NCI-H2029 treated with DMSO at 0.1 percent for 48 hours (cell line): ENCODE measurements at places on chromosomes 2 and 18.
A peak's percentile ranks its signal among the peaks of the same experiment; 100 is the strongest.

GRCh38 chr2:53103679-53104078 is 663.9 kb upstream of the CHAC2 start:
- no peak for DNase-seq

GRCh38 chr18:67109535-67109934 is 407.0 kb downstream of the DSEL start:
- no peak for DNase-seq

GRCh38 chr2:172282944-172283343 is 144.4 kb upstream of the ITGA6 start:
- no peak for DNase-seq

DNA sequence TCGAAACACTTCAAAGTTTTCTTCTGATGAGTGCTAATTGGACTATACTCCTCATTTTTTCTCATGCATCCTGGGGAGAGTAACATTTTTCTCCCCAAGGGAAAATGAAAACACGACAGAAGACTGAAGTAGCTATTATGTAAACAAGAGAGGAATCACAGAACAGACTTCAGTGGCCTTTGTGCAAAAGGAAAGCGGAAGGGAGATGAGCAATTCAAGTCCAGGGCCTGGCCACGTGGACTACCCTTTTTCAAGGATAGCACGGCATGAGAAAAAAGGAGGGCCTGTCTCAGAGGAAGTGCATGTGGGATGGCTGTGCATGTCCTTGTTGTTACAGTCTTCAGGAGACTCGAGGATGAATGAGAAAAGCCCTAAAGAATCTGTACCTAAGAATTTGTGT is 43.8 kb upstream of the KCNE4 start:
- no peak for DNase-seq

GRCh38 chr2:46171411-46171953 is 125.7 kb upstream of the EPAS1 start:
- no peak for DNase-seq

- no peak for DNase-seq
Observed at GRCh38 chr2:178836807-178837206, 29.6 kb upstream of the TTN start.

DNA sequence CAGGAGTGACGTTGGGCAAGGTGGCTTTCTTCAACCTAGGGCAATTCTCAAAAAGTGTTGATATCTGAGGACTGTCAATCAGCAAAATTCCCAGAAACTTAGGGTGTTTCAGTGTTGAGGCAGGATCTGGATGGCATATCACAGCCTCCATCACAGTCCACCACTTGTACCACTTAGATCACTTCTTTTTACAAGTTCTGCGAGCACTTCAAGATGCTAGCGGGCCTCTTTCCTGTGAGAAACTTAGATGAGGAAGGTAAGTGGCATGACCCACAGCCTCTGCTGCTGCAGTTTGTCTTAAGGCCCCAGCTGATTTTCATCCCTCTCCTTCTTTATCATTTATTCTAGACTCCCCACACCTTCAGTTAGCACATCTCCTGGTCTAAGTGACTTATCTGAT is 295.4 kb upstream of the ZNF521 start:
- no peak for DNase-seq

GRCh38 chr18:61496374-61496773 is 163.1 kb downstream of the CDH20 start:
- no peak for DNase-seq

DNA sequence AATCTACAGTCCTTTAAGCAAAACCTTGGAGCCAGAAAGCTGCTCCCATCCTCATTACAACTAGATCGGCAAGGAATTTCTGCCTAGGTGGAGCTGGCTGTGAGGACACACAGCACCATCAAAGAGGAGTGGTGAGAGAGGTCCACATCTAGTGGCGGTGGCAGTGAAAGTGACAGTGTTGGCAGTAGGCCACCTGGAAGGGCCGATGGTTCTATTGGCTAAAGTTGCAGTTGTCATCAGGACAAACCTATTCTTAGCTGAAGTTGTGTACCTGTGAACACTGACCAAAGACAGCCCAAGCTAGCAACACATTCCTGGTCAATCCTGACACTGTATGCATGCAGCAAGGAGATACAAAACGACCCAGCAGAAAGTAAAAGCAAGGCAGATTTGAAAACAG is 218.1 kb upstream of the CHAC2 start:
- DNase-seq, result no peak

DNA sequence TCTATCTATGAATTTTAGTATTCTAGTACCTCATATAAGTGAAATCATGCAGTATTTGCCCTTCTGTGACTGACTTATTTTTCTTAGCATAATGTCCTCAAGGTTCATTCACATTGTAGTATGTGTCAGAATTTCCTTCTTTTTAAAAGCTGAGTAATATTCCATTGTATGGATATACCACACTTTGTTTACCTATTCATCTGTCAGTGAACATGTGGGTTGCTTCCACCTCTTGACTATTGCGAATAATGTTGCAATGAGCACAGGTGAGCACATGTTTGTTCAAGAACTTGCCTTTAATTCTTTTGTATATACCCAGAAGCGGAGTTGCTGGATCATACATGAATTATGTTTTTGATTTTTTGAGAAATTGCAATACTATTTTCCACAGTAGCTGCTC is 187.4 kb upstream of the RBMS1 start:
- DNase-seq, result no peak

DNA sequence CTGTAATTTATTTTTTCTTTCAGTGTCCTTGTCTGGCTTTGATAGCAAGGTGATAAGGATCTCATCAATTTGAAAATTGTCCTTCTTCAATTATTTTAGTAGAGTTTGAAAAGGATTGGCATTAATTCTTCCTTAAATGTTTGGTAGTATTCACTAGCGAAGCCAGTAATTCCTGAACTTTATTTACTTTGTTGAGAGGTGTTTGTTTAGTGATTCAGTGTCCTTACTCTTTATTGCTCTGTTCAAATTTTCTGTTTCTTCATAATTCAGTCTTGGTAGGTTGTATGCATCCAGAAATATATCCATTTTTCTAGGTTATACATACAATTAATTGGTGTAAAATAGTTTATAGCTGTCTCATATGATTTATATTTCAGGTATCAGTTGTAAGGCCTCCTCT is 676.7 kb upstream of the POU3F3 start:
- no peak for DNase-seq

- no peak for DNase-seq
Observed at GRCh38 chr18:27752944-27753343, 424.0 kb downstream of the CDH2 start.

GRCh38 chr2:241951316-241951700 is 81.8 kb downstream of the RTP5 start:
- DNase-seq, result no peak

GRCh38 chr18:37219257-37219656 is 346.3 kb downstream of the CELF4 start:
- no peak for DNase-seq

- DNase-seq, result no peak
Observed at GRCh38 chr2:113061896-113062770, 3.1 kb downstream of the IL36RN start.

DNA sequence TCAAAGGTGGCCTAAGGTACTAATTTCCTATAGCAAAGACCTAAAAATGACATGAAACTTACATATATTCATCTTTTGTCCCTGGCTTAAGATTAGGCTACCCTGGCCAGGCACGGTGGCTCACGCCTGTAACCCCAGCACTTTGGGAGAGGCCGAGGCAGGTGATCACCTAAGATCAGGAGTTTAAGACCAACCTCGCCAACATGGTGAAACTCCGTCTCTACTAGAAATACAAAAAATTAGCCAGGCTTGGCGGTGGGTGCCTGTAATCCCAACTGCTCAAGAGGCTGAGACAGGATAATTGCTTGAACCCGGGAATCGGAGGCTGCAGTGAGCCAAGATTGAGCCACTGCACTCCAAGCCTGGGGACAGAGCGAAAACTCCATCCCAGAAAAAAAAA is 5.9 kb downstream of the SRSF7 start:
- no peak for DNase-seq

DNA sequence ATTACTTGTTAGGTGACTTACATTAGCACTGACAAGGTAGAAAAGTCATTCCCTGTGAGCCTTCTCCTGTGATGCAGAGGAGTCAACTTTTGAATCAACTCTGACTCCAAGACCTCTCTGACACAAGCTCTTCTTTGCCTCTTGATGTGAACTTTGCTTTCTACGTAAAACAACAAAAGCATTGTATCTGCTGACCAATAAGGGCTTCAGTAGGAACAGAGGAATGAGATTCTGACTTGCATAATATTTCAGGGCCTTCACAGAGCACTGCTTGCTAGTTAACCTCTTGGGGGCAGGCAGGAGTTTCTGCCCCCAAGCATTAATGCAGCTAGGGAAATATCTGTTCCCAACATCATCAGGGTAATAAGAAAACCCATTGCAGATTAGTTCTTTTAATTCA is 791.5 kb downstream of the BCL11A start:
- no peak for DNase-seq

- no peak for DNase-seq
Observed at GRCh38 chr2:40289771-40290404, 162.0 kb downstream of the SLC8A1 start.

GRCh38 chr2:211302676-211303075 is 746.3 kb downstream of the CPS1 start:
- no peak for DNase-seq

GRCh38 chr18:24138409-24138788 is 463 bp upstream of the CABYR start:
- no peak for DNase-seq

DNA sequence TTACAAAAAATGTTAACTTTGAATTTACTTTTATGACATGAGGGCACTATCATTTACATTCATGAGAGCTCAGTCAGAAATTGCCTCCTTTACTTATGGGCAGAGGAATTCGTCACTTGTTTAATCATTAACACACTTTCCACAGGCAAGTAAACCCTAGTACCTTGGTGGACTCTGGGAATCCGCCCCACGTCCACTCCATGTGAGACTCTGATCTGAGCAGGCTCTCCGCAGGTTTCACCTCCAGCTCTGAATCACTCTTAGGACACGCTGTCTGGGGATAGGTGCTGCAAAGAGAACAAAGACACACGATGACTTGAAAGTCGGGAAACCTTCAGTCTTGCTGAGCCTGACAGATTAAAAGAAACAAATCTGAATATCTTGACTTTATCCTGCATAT is 73.6 kb downstream of the LPIN2 start:
- DNase-seq, result no peak

DNA sequence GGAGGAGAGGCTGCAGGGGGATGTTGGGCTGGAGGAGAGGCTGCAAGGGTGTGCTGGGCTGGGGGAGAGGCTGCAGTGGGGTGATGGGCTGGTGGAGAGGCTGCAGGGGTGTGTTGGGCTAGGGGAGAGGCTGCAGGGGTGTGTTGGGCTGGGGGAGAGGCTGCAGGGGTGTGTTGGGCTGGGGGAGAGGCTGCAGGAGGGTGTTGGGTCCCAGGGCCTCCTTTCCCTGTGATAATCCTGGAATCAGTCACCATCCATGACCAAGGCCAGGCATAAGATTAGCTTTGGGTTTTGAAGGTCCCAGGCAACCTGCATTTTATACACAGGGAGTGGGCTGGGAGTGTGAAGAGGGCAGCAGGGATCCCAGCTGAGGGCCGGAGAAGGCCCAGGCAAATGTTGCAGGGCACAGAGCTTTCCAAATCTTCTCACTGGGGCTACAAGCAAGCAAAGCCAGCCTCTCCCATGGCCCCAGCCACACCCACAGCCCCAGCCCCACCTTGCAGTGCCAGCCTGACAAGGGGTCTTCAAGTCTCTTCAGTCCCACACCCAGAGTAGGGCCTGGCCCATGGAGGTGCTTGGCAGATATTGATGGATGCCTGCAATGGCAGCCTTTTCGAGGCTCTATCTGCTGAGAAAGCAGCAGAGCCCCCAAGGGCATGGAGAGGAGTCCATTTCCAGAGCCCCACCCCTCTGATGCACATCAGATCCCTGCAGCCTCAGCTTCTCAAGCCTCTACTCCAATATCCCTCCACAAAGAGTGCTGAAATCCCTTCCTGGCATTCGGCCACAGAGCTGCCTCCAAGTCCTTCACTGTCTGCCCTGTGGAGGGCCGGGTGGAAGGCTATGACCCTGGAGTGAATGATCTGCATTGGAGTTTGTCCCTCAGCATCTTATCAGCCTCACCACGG is 50.3 kb upstream of the GLI2 start:
- no peak for DNase-seq

- DNase-seq, result peak; percentile 24
Observed at GRCh38 chr18:8478166-8478967, 130.9 kb upstream of the RAB12 start.

DNA sequence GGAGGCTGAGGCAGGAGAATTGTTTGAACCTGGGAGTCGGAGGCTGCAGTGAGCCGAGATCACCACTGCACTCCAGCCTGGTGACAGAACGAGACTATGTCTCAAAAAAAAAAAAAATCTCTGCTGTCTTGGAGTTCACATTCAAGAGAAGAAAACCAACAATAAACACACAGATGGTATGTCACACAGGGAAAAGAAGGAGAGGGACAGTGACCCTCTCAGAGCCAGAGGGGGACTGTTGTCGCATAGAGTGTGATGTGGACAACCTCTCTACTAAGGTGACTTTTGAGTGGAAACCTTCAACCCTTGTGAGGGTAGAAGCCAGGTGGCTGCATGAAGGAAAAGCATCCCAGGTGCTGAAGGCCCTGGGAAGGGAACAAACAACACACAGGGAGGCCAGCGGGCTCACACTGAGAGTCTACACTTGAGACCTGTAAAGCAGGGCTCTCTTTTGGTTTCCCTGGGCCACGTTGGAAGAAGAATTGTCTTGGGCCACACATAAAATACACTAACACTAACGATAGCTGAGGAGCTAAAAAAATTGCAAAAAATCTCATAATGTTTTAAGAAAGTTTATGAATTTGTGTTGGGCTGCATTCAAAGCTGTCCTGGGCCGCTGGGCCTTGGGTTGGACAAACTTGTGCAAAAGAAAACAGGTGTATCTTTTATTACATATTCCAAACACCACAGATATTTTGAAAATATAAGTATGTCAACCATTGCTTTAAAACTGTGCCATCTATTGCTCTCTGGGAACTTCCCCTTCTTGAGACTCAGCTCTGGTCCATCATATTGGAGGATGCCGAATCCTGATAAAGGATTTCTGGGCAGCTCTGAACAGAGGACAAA is 136.0 kb downstream of the DDX1 start:
- DNase-seq, result no peak

GRCh38 chr2:102664471-102664909 is 45.1 kb downstream of the SLC9A2 start:
- no peak for DNase-seq

- DNase-seq, result no peak
Observed at GRCh38 chr2:10957391-10957790, 45.7 kb downstream of the KCNF1 start.

- no peak for DNase-seq
Observed at GRCh38 chr18:63586966-63587365, at the start of gene SERPINB13. TSS of gene SERPINB13 (plus strand) at chr18:63587343. CDS start at chr18:63588668, 1,325 bp downstream.

DNA sequence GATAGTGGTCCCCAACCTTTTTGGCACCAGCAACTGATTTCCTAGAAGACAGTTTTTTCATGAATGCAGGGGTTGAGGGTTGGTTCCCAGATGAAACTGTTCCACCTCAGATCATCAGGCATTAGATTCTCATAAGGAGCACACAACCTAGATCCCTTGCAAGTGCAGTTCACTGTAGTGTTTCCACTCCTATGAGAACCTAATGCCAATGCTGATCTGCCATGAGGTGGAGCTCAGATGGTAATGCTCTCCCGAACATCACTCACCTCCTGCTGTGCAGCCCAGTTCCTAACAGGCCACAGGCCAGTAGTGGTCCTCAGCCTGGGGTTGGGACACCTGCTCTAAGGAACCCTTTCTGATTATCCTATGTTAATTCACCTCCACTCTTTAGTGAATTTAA is 133.5 kb downstream of the SOX11 start:
- no peak for DNase-seq

GRCh38 chr2:18804536-18804935 is 215.2 kb upstream of the NT5C1B start:
- no peak for DNase-seq

GRCh38 chr2:233076749-233077148 is 16.6 kb downstream of the INPP5D start:
- DNase-seq, result no peak
